Bladder microvascular endothelial cell (primary cell): ENCODE measurements at places on chromosomes 2 and 18. TPM values are rescaled to one million over a fixed set of nuclear protein-coding genes. Genes with fewer than 3 reads are reported as not detected.

Gene TMEM247
- not detected in 2 replicates for total RNA-seq

Gene ZNF385B
- not detected in 2 replicates for total RNA-seq

Gene ARHGEF4
- total RNA-seq, result under 0.01 and 1.0 TPM in 2 replicates

Gene ANKRD36C
- 18.8 and 68.9 TPM in 2 replicates for total RNA-seq

Gene FEV
- total RNA-seq, result not detected in 2 replicates

Gene GPR45
- total RNA-seq, result not detected in 2 replicates

Gene TMEM17
- 0.65 and 1.1 TPM in 2 replicates for total RNA-seq

Gene PROC
- not detected in 2 replicates for total RNA-seq

Gene MAB21L4
- not detected in 2 replicates for total RNA-seq

Gene ALPI
- not detected in 2 replicates for total RNA-seq

Gene TNFRSF11A
- total RNA-seq, result 4.4 and 21.5 TPM in 2 replicates
